ENCODE measurements at places on chromosomes 6 and 20. TPM values are rescaled to one million over a fixed set of nuclear protein-coding genes. Genes with fewer than 3 reads are reported as not detected.

GRCh38 chr6:26158581-26159356 lies 71.5 kb downstream of the HFE start:
- peaks cover 53% of the 10 kb centered on the region for H3K4me1 ChIP-seq
- DNase-seq = no peak
- H3K36me3 ChIP-seq = no peaks in the 10 kb centered on the region
- peak overlapping the region; percentile 99 for H3K27ac ChIP-seq

- H3K36me3 ChIP-seq = no peaks in the 10 kb centered on the region
- no peak overlapping the region for H3K4me3 ChIP-seq
- no peaks in the 10 kb centered on the region for H3K27me3 ChIP-seq
- DNase-seq = no peak
These were observed 180.5 kb downstream of the TENT5A start for GRCh38 chr6:81572020-81572419.

The KIF13A gene
- 34.5 TPM for total RNA-seq

DNA sequence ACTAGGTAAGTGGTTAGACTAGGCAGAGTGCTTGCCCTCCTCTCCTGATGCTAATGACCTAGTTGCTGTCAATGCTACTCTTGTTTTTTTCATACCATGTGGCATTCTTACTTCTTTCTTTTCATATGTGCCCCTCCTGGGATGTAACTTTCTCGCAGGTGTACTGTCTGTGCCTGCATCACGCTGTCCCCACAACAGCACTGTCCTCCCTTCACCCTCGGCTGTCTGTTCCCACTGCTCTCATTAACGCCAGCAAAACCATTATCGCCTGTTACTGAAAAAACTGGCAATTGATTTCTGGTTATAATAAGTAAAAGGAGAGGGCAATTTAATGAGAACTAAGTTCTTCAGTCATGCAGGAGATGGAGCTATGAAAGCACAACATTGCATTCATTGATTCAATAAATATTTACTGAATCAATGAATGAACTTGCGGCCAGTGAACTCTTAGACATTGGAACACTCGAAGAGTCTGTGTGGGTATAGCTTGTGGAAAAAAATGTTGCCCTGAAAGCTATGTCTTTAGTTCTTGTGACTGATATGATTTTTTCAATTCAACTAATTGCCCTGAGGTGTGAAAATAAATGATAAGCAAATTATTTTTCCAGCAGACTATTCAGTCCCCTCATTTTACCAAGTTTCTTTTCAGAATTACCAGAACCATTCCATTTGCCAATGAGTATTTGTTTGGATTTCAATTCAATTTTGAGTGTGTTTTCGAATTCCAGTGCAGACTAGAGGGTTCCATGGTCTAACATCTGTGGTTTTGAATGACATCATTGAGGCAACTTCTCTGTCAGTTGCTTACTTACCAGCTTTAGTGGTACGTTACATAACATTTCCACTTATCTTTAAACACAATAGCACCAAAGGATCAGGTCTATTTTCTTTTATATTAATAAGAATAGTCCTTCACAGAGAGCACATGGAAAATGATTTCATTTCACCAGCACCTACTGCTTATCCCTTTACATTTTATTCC lies 2.1 kb downstream of the SLC17A4 start:
- no peak overlapping the region for H3K4me3 ChIP-seq
- no peaks in the 10 kb centered on the region for H3K36me3 ChIP-seq
- no peaks in the 10 kb centered on the region for H3K4me1 ChIP-seq

GRCh38 chr20:50291254-50292078 lies 100.8 kb downstream of the CEBPB start:
- H3K27ac ChIP-seq = peak overlapping the region; percentile 84
- H3K4me3 ChIP-seq = no peak overlapping the region
- DNase-seq = no peak

GRCh38 chr6:148419430-148419829 lies 76.8 kb downstream of the SASH1 start:
- peaks cover 15% of the 10 kb centered on the region for H3K4me1 ChIP-seq
- DNase-seq = no peak
- no peaks in the 10 kb centered on the region for H3K27me3 ChIP-seq
- H3K36me3 ChIP-seq = no peaks in the 10 kb centered on the region
- H3K27ac ChIP-seq = no peak overlapping the region

DNA sequence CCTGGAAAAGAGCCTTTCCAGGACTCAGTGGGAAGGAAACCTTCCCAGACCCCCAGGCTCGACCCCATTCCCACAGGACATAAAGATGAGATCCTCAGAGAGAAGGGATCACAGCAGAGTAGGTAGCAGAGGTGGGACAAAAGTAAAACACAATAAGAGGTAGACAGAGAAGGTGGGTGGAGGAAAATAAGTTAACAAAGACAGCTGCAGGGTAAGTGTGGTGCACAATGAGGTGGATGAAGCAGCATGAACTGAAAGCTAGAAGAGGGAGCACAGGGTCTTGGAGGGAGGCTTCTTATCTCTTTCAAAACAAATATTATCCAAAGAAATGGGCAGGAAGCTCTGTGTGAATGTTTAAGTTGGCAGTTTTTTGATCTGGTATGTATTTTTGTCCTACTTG lies 14.0 kb upstream of the MAP7 start:
- peak overlapping the region; percentile 6 for H3K27ac ChIP-seq
- no peaks in the 10 kb centered on the region for H3K27me3 ChIP-seq
- DNase-seq = no peak
- H3K36me3 ChIP-seq = no peaks in the 10 kb centered on the region
- H3K4me1 ChIP-seq = no peaks in the 10 kb centered on the region

DNA sequence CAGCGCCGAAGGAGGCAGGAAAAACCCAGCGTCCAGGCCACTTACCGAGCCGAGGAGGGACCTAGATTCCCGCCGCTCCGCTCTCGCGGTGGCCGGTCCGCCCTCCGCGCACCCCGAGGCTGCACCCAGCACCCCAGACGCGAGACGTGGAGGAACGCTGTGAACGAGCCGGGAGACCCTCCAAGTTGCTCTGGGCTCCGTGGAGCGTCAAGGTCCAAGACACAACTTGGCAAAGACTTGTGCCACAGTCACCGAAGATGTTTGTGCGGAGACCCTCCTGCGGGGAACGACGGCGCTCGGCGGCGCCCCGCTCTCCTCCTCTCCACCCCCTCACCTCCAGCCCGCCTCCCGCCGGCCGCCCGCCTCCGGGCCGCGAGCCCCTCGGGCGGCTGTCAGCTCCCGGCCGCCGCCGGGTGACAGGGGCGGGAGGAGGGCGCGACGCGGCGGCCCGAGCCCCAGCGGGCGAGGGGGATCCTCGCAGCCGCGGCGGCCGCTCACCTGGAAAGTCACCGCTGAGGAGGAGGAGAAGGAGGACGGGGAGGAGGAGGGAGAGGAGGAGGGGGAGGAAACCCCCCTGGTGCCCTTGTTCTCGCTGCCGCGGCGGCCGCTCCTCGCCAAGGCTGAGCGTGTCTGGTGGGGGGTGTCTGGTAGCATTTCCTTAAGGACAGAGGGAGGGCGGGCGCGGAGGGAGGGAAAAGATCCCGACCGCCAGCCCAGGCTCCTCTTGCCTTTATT lies 637 bp upstream of the HIVEP2 start:
- DNase-seq = no peak
- no peaks in the 10 kb centered on the region for H3K27me3 ChIP-seq
- H3K4me1 ChIP-seq = peaks cover 39% of the 10 kb centered on the region
- peak overlapping the region; percentile 100 for H3K27ac ChIP-seq
- H3K4me3 ChIP-seq = peak overlapping the region; percentile 96
- no peaks in the 10 kb centered on the region for H3K36me3 ChIP-seq

DNA sequence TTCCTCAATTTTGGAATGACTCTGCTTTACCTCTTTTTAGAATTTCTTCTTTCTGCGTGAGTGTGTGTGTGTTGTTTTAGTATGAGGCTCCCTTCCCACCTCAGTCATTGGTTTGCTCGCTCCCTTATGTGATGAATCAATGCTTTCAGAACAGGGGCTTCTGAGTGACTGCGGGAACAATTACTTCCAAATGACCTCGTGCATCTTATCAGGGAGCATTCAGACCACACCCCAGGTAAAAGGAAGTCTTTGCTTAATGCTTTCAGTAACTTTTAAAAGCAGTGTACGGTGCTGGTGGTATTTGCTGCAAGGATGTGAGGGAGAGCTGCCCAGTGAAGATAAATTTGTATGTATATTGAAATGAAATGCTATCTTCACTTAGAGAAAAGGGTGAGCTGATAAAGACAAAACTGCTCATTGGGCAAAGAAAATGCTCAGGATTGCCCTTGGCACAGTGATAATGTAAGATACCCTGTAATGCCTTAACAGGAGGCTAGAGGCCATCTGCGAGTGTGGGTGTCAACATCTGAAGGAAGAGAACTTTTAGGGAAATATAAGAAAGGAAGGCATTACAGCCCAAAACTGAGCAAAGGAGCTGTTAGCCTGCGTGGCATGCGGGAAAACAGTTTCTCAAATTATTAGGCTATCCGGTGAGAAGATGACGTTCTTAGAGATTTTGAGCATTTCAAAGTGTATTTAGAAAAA lies at the start of gene MLIP:
Gene MLIP (plus strand): TSS at position 103 of the 705 bp plus-strand sequence. CDS start 37 bp downstream, at position 140.
- no peak within 1 kb of the TSS for H3K27ac ChIP-seq
- no peaks in the 10 kb centered on the region for H3K4me1 ChIP-seq
- no peaks in the 10 kb centered on the region for H3K36me3 ChIP-seq
- no peaks in the 10 kb centered on the region for H3K27me3 ChIP-seq

DNA sequence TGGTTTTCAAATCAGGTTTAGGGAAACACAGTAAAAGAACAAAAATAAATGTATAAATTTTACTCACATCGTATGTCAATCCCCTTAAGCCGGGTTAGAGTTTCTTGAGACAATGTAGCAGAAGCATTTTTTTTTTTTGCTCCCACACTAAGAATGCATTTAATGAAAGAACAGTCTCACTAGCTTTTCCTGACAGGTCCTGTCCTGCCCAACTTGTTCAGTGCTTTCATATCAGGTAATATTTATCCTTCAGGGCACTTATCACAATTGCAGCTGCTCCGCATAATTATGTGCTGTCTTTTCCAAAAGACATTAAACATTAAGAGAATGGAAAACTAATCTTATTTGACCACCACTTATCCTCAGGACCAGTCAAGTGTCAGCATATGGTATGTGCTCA lies 632.0 kb downstream of the HTR1B start:
- no peaks in the 10 kb centered on the region for H3K27me3 ChIP-seq
- H3K4me3 ChIP-seq = no peak overlapping the region
- DNase-seq = no peak
- H3K36me3 ChIP-seq = no peaks in the 10 kb centered on the region
- no peak overlapping the region for H3K27ac ChIP-seq
- no peaks in the 10 kb centered on the region for H3K4me1 ChIP-seq

GRCh38 chr6:29561606-29562181 lies 2.2 kb upstream of the UBD start:
- H3K27me3 ChIP-seq = peaks cover 19% of the 10 kb centered on the region
- no peak overlapping the region for H3K4me3 ChIP-seq
- peaks cover 15% of the 10 kb centered on the region for H3K4me1 ChIP-seq
- no peak for DNase-seq
- no peak overlapping the region for H3K27ac ChIP-seq

DNA sequence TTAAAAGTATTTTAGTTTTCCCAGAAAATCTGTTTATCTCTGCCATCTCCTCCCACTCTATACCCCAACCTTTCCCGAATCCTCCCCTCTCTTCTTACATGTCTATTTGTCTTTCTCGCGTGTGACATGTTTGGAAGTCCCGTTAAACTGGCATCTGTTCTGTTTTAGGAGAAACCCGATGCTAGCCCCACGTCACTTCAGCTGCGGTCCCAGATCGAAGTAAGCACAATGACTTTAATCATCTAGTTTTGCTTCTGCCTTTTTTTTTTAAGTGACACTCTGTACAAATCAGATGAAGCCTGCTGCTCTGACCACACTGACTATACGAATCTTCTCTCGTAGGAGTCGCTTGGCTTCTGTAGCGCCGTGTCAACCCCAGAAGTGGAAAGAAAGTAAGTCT lies 97.4 kb downstream of the SASH1 start:
- H3K4me1 ChIP-seq = peaks cover 18% of the 10 kb centered on the region
- no peak overlapping the region for H3K27ac ChIP-seq
- peaks cover 32% of the 10 kb centered on the region for H3K36me3 ChIP-seq
- H3K4me3 ChIP-seq = no peak overlapping the region
- no peak for DNase-seq
- H3K27me3 ChIP-seq = no peaks in the 10 kb centered on the region

The ABCC10 gene
- 19.6 TPM for total RNA-seq

The CBLN4 gene
- total RNA-seq = not detected

The TRIM31 gene
- 0.23 TPM for total RNA-seq

- H3K36me3 ChIP-seq = peaks cover 52% of the 10 kb centered on the region
- H3K4me3 ChIP-seq = no peak overlapping the region
- no peaks in the 10 kb centered on the region for H3K27me3 ChIP-seq
- DNase-seq = no peak
These were observed 18.5 kb downstream of the RNF144B start for GRCh38 chr6:18405477-18406293.

DNA sequence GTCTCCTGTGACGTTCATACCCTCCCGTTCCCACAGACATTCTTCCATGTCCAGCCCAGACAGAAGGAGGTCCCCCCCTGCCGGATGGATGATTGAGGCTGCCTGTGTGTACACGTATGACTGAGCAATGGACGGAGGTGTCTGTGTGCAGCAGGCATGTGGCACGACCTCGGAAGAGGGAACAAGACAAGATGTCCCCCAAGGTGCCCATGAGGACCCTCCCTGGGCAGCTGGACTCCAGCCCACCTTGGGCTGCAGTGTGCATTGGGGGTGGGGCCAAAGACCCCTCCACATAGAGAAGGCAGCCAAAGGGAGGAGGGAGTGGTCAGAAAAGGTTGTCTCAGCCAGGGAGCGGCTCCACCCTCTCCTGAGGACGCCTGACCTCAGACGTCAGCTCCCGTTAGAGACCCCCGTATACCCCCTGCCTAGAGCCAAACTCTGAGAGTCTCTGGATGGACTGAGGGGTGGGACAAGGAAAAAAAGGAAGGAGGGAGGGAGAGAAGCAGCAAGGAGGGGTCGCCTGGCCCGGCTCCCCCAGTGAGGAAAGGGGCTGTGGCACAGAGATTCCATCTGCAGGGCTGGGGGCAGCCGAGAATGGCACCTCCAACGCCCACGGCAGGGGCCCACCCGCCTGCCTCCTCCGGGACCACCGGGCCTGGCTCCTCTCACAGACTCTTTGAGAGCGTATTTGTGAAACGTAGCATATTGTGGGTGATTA lies 92.9 kb upstream of the BHLHE23 start:
- DNase-seq = no peak
- H3K27me3 ChIP-seq = no peaks in the 10 kb centered on the region
- H3K27ac ChIP-seq = no peak overlapping the region
- no peak overlapping the region for H3K4me3 ChIP-seq
- no peaks in the 10 kb centered on the region for H3K36me3 ChIP-seq

DNA sequence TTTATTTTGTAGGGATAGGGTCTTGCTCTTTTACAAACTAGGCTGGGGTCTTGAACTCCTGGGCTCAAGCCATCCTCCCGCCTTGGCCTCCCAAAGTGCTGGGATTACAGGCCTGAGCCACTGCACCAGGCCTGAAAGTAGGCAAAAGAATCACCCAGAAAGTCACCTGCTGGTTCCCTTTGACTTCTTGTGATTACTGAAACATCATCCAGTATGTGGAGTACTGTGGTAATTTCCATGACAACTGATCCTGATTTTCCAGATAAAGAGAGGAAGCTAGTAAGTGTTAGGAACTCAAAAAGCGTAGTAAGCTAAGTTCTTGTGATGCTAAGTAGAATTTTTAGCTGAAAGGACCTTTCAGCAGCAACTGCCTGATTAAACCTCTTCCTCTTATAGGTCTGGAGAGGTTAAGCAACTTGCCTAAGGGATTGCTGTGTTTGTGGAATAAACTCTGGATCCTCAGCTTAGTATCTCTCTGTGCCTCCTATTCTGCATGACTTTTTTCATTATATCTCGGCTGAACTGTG lies 16.8 kb downstream of the RALY start:
- peaks cover 6% of the 10 kb centered on the region for H3K36me3 ChIP-seq
- no peak for DNase-seq
- H3K4me1 ChIP-seq = no peaks in the 10 kb centered on the region
- no peak overlapping the region for H3K27ac ChIP-seq
- no peak overlapping the region for H3K4me3 ChIP-seq

The MRPS10 gene
- 70.3 TPM for total RNA-seq

The FOXF2 gene
- 12.4 TPM for total RNA-seq

The ADGRF4 gene
- 16.8 TPM for total RNA-seq
